ENCODE measurements at places on chromosomes 2 and 18. TPM values are rescaled to one million over a fixed set of nuclear protein-coding genes. Genes with fewer than 3 reads are reported as not detected.

Gene KLHL14
- 1.5 TPM for total RNA-seq

Gene DSG4
- total RNA-seq: 0.26 TPM

Gene EVX2
- 1.9 TPM for total RNA-seq

Gene RALBP1
- total RNA-seq: 48.2 TPM

Gene ECEL1
- total RNA-seq: 0.21 TPM

Gene PRSS56
- total RNA-seq: not detected

Gene OTOS
- not detected for total RNA-seq

Gene ESCO1
- 41.8 TPM for total RNA-seq

Gene CLEC4F
- total RNA-seq: not detected

Gene LONRF2
- total RNA-seq: 6.7 TPM

Gene MYO7B
- total RNA-seq: 0.11 TPM

Gene GPR39
- 3.2 TPM for total RNA-seq
